ENCODE measurements at places on chromosomes 1 and 21. TPM values are rescaled to one million over a fixed set of nuclear protein-coding genes. Genes with fewer than 3 reads are reported as not detected.
A peak's percentile ranks its signal among the peaks of the same experiment; 100 is the strongest.

Gene KRTAP13-4
- not detected for polyA plus RNA-seq

Gene PSRC1
- polyA plus RNA-seq = 20.3 TPM

Gene FCN3
- polyA plus RNA-seq = not detected

GRCh38 chr1:209248649-209249279 lies 334.8 kb upstream of the CAMK1G start:
- peak; percentile 53 for DNase-seq

DNA sequence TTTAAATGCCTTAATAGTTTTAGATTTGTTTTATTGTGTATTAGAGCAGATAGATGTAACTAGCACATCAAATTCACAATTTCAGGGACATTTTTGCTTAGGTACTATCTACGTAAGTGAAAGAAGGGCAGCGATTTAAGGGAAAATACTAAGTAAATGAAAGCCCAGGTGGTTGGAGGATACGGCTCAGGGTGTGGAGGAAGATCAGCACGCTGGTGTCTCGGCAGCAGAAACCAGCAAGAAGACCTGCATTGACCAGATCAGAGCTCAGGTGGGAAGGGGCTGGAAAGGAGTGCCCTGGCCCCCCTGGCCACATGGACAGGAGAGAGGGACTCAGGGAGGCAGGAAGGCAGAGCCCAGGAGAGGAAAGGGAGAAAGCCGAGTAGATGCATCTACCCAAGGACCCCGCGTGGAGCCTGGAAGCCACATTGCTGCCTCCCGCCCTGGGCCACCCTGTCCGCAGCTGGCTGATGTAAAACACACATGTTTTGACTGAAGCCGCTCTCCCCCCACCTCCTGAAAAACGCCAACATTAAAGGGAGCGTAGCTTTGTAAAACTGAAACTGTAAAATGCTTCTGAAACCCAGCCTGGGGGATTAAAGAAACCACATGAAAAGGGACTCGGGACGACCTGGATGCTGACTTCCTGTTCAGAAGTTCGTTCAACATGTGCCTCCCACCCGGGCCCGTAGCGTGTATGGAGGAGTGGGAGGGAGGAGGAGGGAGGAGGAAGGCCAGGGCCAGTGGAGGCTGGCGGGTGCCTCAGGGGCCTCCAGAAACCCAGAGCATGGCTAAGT lies 72.6 kb upstream of the TARDBP start:
- peak; percentile 49 for DNase-seq

GRCh38 chr1:32465578-32465933 lies 684 bp downstream of the ZBTB8B start:
- DNase-seq = no peak

DNA sequence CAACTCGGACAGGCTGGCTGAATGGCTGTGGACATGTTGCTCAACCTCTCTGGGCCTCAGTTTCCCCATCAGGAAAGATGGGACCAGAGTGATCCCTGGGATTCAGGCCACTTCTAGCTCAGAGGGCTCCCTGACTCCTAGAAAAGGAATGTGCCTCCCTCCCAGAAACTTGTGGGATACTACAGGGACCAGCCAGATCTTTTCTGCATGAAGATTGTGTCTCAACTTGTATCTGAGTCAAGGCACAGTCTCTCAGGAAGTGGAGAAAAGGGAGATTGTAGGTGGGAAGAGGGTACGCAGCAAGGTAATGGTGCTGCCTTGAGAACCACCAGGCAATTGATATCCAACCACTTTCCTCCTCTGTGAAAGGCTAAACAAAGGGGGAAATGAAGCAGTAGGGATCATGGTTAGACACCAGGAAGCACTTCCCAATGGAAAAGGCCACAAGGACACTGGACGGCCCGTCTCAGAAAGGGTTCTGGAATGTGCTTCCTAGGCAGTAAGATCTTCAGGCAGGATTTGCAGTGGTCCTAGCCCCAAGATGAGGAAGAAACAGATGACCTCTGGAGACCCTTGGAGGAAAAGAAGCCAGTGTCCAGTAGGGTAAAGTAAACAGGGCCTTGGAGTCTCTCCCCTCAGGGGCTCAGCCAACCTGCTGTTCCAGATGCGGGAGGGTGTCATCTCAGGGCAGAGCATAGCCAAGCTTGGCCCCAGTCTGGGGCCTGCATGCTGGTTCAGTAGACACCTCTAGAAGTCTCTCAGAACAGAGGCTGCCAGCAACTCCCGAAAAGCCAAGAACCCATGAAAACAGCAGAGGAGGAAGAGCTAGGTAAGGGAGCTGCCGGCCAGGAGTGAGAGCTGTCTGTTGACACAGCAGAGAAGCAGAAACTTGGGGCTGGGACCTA lies 16.8 kb downstream of the IFFO2 start:
- no peak for DNase-seq

- DNase-seq = no peak
These were observed 30.6 kb downstream of the LY9 start for GRCh38 chr1:160826546-160826945.

- peak; percentile 81 for DNase-seq
These were observed 1.3 kb upstream of the BLACAT1 start for GRCh38 chr1:205456868-205457745.

- DNase-seq = peak; percentile 65
These were observed 64.6 kb upstream of the FMN2 start for GRCh38 chr1:240027059-240027462.

GRCh38 chr1:228429007-228429406 lies 12.3 kb upstream of the TRIM17 start:
- no peak for DNase-seq

DNA sequence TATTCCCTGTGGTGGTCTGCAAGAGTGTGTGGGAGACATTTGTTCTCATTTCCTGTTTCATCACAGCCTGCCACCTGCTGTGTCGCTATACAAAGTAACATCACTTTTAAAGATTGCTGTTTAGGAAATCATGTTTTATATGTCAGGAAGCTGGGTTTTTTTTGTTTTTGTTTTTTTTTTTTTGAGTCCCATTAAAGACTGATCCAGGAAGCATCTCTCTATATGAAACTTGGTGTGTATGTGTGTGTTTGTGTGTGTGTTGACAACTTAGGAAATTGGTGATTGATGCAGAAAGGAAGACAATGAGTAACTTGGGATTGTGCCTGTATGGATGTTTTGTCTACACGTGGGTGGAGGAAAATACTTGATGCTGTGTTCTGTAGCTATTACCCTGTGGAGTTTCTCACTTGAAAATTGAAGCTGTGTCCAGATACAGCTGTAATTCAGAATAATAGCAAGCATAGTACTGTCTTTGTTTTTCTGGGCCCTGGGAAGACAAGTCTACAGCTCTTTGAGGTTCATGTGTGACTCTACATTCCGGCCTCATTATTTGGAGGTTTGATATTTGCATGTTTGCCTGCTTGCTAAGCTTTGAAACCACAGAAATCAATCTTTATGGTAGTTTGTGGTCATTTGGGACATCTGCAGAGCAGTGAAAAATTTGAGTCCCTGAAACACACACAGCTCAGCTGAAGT lies 47.9 kb downstream of the LAMC1 start:
- DNase-seq = no peak

GRCh38 chr1:211515090-211516023 lies 23.4 kb upstream of the RD3 start:
- DNase-seq = peak; percentile 94
